Temporal lobe (tissue), 4 donors: ENCODE measurements at places on chromosomes 13 and 19. TPM values are rescaled to one million over a fixed set of nuclear protein-coding genes. Genes with fewer than 3 reads are reported as not detected.

Gene COMP
- under 0.01 TPM for total RNA-seq

Gene HCN2
- total RNA-seq: 9.1 TPM

Gene KLF5
- total RNA-seq: 1.7 TPM

Gene KLK13
- total RNA-seq: not detected

Gene TBC1D4
- 9.3 TPM for total RNA-seq

Gene NKG7
- not detected for total RNA-seq

Gene ZNF66
- total RNA-seq: 18.2 TPM

Gene C5AR2
- total RNA-seq: 0.25 TPM

Gene ZNF525
- 17.0 TPM for total RNA-seq
